ENCODE measurements at places on chromosomes 2 and 18.

GRCh38 chr2:159892990-159893810 lies 95.2 kb upstream of the CD302 start:
- no peak for DNase-seq

GRCh38 chr2:231600619-231601355 lies 8.1 kb downstream of the TEX44 start:
- DNase-seq: no peak

GRCh38 chr2:12417786-12418185 lies 298.9 kb upstream of the TRIB2 start:
- no peak for DNase-seq

DNA sequence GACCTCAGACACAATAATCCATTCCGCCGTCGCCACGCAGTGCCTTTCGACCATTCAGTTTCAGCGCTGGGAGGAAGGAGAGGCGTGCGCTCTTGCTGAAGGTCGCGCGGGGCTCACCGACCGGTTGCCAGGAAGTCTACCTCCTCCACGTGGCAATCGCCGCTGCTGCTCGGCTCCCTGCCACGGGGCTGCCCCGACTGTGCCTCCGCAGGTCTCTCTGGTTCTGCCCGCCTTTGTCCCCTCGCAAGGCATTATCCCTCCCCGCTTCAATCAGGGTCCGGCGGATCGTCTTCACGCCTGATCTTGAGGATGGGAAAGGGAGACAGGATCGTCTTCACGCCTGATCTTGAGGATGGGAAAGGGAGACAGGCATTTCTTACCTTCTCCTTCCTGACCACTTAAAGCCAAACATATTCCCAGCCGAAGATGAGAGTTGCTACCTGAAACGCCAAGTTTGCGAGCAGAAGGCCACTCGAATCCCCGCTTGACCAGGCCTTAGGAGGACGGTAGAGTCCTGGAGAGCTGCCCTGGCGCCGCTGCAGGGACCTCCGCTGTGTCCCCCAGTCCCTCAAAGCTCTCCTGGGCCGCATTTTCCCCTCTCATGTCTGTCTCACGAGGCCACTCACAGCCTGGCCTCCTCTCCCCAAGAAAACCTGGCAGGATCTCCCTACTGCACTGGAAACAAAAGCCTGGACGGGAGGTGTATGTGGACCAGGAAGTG lies 4.3 kb upstream of the GPR45 start:
- no peak for DNase-seq

DNA sequence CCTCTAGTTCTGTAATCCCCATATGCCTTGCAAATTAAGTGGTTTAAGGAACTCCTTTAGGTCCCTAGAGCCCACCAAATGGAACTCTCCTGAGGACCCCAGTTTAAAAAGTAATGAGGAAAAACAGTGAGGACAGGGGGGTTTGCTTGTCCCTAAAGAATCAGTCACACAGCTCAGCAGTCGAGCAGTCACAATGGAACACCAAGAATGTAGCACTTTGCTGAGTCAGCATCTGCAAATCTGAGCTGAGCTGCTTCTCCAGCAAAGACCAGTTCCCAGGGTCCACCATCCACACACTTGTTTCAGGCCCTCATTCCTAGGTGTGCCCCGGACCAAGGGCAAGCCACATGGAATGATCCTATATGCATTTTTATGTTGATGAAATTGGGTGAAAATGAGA lies 46.2 kb upstream of the NEDD4L start:
- DNase-seq: no peak

DNA sequence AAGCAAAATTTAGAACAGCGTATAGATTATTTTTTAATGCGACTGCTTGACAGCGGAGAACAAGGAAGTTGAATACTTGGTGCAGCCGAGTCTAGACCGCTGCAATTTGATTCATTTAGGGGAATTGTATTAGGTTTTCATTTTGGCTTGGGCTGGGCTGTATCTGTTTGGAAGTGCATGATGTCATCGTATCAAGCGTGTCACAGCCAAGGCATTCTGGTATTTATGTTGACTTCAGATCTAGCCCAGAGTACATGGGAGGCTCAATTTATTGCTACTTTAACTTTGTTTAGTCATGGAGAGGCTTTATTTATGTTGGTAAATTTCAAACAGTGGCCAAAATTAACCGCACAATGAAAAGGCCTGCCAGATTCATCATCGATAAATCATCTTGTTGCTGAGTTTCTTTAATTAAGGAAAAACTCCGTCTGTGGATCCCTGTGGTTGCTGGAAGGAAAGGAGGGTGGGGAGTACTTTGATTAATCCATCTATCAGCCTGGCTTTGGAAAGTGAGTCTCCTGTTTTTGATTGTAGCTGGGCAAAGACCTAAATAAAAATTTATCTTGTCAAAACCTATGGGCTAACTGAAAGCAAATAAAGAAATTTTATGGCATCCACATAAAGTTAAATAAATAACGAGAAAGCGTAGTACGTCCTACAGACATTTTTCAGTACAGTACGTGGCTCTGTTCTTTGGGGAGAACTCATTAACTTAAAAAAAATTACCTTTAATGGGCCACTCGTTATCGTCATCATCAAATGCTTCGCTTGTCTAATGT lies 230.4 kb upstream of the SPRED2 start:
- no peak for DNase-seq

- DNase-seq: no peak
Measured at GRCh38 chr2:184730288-184730687, 132.0 kb downstream of the ZNF804A start.

DNA sequence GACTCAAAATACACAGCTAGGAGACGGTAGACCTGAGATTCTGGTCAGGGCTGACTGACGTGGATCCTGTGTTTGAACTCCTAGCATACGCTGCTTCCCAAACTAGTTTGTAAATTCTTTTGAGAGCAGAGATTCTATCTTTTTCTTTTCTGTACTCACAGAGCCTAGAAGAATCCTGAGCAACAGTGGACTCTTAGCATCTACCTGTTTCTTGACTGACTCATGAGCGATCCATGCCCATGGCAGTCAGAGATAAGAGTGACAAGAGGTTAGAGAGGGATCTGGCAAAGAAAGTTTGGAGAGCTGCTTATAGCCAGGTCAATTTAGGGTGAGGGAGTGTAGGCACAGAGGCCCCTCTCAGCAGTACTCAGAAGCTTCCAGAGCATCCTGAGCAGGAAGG lies 41.1 kb upstream of the PPP1CB start:
- no peak for DNase-seq

DNA sequence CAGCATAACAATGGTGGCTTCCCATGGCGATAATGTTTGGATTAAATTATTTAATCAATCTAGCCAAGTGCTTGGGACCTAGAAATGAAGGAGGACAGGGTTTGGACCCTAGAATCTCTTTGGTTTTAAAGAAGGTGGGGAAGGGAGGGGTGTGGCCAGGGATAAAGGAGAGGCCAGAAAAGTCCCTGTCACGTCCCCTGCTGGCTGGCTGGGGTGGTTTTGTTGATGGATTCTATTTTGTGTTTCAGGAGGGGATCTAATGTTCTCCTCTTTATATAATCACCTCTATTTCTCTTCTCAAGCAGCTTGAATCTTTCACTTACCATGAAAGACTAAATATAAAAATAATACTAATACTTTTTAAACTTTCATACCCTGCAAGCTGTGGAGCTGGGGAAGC lies 52.6 kb upstream of the GALR1 start:
- no peak for DNase-seq

DNA sequence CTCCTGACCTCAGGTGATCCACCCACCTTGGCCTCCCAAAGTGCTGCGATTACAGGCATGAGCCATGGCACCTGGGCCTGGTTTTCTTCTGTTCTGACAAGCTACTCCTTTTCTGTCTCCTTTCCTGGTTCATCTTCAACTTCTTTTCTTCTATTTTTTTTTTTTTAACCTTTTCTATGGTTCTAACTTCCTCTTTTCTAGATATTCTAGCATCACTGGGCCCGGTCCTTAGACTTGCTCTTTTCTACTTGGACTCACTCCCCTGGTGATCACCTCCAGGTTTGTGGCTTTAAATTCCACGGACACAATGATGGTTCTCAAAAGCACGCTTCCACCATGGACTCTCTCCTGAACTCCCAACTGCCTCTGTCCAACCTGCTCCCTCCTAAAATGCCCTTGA lies 2.0 kb downstream of the EIF2AK2 start:
- no peak for DNase-seq

DNA sequence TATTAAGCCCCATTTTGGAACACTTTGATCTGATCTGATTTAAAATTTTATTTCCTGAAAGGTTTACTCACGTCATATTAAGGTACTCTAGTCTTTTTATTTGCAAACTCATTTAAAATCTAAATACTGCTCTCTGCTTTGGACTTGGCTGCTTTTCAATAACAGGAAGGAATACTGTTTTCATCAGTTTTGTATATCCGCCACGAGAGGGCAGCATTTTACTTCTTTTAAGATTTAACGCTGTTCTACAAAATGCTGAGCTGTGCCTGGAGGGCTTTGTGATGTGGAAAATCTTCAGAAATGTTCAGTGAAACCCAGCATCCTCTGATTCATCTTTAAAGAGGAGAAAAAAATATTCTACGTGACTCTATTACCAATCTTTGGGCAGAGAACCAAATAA lies 37.5 kb upstream of the SLC38A11 start:
- no peak for DNase-seq

DNA sequence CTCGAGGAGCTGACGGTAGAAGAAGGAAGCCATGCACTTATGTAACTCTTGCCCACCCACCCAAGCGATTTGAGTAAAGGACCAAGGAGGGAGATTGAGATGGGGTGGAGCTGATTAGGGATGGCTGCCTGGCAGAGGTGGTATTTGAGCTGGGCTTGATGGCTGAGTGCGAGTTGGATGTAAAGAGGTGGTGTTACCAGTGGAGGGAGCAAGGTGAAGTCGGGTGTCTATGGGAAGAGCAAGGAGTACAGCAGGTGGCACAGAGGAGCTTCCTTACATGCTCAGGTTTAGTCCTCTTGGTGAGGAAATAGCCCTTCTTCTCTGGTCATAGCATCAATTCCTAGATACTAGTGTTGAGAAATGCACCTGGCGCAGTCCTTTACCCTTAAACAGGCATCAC lies 294.2 kb upstream of the SKOR2 start:
- DNase-seq: no peak

- DNase-seq: no peak
Measured at GRCh38 chr2:84959095-84959565, 11.8 kb upstream of the KCMF1 start.

- DNase-seq: no peak
Measured at GRCh38 chr18:56493531-56493930, 144.9 kb downstream of the TXNL1 start.

GRCh38 chr2:217701622-217702021 lies 301.2 kb downstream of the TNS1 start:
- no peak for DNase-seq

GRCh38 chr2:208426412-208427045 lies 19.9 kb downstream of the PTH2R start:
- DNase-seq: no peak

DNA sequence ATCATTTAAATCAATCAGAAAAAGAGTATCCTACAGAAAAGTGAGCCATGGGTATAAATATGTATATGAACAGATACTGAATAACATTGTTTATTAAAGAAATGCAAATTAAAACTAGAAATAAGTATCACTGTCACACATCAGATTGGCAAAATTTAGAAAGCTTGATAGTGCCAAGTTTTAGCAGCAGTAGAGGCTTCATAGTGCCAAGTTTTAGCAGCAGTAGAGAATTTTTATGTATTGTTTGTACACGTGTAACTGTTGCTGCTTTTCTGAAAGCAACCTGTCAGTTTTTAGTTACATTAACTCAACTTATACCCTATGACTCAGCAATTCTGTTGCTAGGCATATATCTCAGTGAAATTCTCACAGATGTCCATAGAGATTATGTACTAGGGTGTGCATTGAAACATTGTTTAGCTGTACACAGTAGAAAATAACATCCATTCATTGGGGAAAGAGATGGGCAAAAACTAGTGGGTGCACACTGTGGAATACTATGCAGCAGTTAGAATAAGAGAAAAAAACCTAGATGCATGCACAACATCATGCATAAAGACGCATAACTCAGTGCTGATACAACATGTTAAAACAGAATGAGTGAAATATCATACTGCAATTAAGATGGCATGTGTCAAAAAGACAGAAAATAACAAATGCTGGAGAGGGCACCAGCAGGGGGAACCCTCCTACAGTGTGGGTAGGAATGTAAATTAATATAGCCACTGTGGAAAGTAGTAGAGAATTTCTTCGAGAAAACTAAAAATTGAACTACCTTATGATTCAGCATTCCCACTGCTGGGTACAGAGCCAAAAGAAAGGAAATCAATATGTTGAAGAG lies 294.5 kb upstream of the NT5C1B start:
- DNase-seq: no peak

- no peak for DNase-seq
Measured at GRCh38 chr2:71275939-71276310, 49.0 kb upstream of the PAIP2B start.

GRCh38 chr2:96864343-96865091 lies 5.4 kb downstream of the SEMA4C start:
- DNase-seq: no peak

- DNase-seq: no peak
Measured at GRCh38 chr18:59172664-59173249, 33.1 kb downstream of the SEC11C start.

GRCh38 chr2:26897807-26898479 lies 50.0 kb downstream of the DPYSL5 start:
- DNase-seq: no peak
